ENCODE measurements at places on chromosomes 3 and 15.

GRCh38 chr3:31530039-31530959, 2.4 kb upstream of the STT3B start:
- no peak for DNase-seq

DNA sequence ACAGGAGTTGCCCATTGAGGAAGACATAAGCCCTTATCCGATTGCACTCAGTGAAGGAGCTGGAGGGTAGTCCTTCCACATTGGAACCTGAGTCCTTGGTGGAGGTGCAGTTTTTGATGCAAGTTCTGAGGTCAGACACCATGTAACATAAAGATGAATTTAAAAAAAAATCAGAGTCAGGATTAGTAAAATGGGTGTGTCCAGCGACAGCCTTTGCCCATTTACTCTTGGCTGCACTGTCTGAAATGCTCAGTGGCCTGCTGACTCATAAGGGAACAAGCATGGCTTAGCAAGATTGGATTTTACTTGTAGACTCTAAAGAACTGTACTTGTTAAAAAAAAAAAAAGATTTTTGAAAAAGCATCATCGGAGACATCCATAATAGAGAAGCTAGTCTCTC, 241.1 kb upstream of the TOPAZ1 start:
- no peak for DNase-seq

DNA sequence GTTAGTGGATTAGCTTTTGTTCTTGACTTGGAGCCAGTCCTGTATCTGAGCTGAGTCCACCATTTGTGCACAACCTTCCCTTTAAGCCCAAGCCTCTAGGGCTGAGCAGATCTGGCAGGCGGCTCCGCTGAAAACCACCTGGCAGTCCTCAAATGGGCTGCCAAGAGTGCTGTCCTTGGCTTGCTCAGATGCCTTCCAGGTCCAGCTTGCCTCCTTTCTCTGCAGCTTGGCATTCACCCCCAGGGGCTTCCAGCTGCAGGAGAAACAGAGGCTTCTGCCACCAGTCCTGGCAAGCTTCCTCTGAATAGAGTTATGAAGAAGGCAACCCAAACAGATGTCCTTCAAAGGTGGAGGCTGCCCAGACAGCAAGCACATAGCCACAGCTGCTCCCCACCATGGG, 96.7 kb downstream of the LRTM1 start:
- no peak for DNase-seq

GRCh38 chr15:43958861-43959330, 132.1 kb downstream of the WDR76 start:
- DNase-seq = no peak

DNA sequence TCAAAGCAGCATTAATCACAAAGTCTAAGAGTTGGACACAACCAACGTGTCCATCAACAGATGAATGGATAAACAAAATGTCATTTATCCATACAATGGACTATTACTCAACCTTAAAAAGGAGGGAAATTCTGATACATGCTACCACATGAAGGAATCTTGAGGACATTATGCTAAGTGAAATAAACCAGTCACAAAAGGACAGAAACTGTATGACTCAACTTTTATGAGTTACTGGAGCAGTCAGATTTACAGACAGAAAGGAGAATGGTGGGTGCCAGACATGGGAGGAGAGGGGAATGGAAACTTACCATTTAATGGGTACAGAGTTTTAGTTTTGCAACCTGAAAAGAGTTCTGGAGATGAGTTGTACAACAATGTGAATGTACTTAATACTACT, 43.0 kb upstream of the SEC13 start:
- DNase-seq = no peak

DNA sequence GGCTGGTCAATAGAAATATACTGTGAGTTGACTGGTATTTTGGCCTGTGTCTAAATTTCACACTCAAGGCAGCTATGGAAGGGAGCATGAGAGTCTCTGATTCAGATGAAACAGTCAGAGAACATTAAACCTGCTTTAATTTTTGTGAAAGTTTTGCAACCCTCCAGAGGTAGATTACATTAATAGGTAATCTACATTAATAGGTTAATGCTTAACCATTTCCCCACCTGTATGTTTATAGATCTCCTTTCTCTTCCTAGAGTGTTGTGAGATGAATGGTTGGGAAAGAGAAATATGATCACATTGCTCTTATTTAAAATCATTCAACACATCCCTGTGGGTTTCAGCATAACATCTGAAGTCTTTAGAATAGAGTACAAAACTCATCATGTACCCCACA, 586.9 kb upstream of the DPPA4 start:
- no peak for DNase-seq

DNA sequence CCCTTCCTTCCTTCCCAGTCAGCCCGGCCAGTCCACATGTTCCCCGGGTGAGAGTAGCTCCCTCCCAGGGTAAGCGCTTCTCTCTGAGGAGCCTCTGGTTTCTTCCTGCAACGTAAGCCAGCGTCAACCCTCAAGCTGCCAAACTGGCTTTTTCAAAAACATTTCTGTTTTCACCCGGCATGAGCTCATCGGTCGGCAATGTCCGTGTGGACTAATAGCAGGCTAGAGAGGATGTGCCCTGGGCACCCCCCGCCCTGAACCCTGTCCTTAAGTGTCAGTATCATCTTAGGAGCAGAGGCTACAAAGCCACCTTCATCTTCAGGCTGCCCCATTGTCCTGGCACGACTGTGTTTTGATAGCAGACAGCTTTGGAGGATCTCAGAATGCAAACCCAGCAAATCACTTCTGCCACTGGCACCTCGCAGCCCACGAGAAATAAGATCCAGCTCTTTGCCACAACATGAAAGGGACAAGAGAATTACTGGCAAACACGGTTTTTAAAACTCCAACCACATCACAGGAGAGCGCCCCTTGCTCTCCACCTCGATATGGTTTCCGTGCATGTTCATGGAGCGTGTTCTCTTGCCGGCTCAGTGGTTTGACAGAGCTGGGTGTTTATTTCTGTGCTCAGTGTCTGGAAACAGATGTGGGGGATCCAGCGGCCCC, 9.9 kb downstream of the ALDH1A3 start:
- no peak for DNase-seq

- DNase-seq = no peak
These were observed 2.2 kb downstream of the SATB1 start for GRCh38 chr3:18422972-18423371.

GRCh38 chr3:190208196-190208595, 87.5 kb upstream of the P3H2 start:
- no peak for DNase-seq

DNA sequence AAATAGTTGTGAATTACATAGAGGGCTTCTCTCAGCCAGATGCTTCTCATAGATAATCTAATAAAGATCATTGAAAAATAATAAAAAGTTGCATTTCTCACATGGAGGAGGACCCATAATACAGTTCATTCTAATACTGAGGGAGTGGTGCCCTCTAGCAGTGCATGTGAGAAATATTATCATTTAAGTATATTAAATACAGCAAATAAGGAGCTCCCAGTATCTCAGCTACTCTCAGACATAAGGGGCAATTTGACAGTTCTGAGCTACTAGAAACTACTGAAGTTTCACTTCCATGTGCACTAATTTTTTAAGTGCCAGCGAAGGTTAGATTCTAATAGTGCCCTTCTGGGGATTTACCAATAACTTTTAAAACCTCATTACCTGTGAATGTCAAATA, 188.3 kb downstream of the IL5RA start:
- no peak for DNase-seq

DNA sequence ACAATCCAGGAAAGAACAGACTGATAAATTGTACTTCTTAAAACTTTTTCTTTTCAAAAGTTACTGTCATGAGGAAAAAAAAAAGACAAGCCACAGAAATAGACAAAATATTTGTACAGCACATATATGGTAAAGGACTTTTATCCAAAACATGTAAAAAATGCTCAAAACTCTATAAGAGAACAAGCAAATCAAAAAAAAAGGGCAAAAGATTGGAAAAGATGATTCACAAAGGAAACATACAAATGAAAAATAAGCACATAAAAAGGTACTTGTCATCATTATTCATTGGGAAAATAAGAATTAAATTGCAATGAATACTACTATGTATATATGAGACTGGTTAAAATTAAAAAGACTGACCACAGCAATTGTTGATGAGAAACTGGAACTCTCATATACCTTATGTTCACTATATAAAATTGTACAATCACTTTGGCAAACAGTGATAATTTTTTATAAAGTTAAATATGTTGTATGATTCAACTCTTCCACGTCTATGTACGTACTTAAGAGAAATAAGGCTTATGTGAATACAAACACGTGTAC, 39.7 kb downstream of the DIPK2A start:
- DNase-seq = no peak

GRCh38 chr15:89195836-89196235, 25.5 kb downstream of the RLBP1 start:
- no peak for DNase-seq

- no peak for DNase-seq
These were observed 69.5 kb downstream of the KCNAB1 start for GRCh38 chr3:156189927-156190326.

DNA sequence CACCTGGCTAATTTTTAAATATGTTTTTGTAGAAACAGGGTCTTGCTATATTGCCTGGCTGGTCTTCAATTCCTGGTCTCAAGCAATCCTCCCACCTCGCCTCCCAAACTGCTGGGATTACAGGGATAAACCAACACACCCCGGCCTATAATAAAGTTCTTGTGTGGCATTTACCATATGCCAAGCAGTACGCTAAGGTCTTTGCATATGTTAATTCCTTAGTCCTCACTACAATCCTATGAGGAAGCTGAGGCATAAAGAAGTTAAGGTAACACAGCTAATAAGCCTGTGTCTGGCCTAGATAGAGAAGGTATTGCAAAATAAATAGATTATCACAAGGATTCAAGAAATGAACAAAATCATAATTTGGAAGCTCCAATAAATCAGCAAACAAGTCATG, 17.6 kb upstream of the SLC4A7 start:
- no peak for DNase-seq

- no peak for DNase-seq
These were observed 35.8 kb downstream of the ISG20 start for GRCh38 chr15:88674661-88675060.

- no peak for DNase-seq
These were observed 1.1 kb downstream of the SH2D7 start for GRCh38 chr15:78093242-78094020.

DNA sequence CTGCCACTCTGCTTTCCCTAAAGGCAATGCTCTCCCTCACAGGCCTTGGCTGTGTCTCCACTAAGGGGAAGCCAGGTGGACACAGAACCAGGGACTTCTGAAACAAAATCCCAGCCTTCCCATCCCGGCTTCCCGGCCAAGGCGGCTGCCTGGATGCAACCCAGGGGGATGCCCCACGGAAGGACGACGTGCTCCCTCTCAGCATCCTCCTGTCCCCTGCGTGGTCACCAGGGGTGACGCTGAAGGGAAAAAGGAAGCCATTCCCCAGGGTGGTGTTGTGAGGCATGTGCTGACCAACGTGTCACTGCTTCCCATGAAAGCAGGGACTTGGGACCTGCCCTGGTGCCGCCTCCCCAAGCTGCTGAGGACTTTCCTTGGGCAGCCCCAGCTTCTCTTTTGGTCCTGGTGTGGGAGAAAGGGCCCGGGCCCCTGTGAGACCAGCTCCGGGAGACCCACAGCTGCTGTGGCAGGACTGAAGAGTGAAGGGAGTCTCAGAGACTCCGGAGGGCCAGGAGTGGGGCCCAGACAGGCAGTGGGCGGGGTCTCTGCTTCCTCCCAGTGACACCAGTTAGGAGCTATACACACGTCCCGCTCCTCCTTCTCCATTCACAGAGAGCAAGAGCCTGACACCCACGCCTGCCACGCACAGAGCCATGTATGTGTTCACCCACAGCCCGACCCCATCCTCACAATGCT, 139.2 kb downstream of the NUP210 start:
- no peak for DNase-seq

DNA sequence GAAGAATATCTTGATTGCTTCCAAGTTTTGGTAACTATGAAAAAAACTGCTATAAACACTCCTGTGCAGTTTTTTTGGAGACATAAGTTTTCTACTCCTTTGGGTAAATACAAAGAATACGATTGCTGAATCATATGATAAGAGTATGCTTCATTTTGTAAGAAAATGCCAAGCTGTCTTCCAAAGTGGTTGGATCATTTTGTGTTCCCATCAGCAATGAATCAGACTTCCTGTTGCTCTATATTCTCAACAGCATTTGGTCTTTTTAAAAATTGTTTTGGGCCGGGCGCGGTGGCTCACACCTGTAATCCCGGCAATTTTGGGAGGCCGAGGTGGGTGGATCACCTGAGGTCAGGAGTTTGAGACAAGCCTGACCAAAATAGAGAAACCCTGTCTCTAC, 14.5 kb downstream of the BTD start:
- DNase-seq = no peak

DNA sequence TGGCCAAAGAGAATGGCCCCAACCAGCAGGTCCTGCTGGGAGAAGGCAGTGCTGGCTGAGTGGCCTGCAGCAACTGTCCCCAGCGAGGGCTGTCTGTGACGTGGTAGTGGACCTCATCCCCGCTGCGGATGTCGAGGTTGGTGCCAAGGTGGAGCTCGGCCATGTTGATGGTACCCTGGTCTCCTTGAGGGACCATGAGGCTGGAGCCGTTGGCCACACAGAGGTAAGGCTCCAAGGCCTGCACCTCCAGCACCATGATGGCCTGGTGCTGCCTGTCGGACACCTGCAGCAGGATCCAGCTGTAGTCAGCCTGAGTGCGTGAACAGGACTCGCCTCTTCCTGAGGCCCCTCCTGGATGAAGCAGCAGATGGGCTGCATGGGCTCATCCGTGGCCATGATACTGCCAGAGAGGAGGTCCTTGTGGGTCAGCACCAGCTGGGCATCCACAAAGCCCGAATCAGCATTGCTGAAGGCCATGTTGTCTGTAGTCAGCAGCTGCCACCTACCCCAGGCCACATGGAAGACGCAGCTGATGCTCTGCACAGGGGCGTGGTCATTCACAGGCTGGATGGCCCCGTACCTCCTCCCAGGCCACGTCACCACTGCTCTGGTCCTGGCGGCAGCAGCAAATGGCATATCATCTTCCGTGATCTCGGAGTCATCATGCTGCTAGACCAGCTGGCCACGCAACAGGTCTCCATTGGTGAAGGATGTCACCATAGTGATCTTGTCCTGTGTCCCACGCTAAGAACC, 167.5 kb downstream of the GOLGA6L4 start:
- no peak for DNase-seq

DNA sequence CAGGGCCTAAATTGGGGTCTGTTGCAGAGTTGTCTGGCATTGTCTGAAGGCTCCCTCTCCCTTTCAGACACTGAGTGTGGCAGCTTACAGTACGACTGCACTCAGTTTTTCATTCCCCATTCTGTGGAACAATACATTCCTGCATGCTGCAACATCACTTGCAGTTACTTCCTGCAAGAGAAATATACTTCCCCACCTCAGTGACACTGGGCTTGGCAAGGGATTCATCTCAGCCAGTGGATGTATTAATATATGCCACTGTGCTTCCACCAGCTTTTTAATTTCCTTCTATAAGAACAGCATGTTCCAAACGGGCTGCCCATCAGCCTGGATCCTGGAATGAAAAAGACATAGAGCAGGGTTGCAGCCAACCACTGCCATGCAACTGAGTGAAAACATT, 23.1 kb downstream of the B3GALNT1 start:
- peak; percentile 74 for DNase-seq

DNA sequence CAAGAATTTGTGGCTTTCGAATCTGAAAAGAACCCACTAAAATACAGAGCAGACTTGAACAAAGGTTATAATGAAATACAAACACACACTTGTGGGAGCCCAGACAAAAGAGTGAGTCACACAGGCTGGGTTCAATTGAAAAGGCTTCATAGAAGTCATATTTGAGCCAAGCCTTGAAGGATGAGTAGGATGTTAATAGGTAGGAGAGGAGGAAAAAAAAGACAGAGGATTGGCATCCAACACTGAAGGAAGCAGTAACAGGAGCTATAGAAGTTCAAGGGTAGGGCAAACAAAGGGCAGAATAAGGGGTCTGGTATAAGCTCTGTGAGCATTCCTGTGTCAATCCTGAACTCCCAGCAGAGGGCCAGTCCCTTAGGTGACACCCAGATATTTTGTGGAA, 325.4 kb downstream of the FOXP1 start:
- DNase-seq = no peak

Measured in Right ventricle myocardium inferior (tissue), 1 donor.